HCT116 (cell line): ENCODE measurements at places on chromosomes 7 and 10.

- DNase-seq = no peak
Measured at GRCh38 chr10:5622186-5622960, 44.0 kb downstream of the ASB13 start.

DNA sequence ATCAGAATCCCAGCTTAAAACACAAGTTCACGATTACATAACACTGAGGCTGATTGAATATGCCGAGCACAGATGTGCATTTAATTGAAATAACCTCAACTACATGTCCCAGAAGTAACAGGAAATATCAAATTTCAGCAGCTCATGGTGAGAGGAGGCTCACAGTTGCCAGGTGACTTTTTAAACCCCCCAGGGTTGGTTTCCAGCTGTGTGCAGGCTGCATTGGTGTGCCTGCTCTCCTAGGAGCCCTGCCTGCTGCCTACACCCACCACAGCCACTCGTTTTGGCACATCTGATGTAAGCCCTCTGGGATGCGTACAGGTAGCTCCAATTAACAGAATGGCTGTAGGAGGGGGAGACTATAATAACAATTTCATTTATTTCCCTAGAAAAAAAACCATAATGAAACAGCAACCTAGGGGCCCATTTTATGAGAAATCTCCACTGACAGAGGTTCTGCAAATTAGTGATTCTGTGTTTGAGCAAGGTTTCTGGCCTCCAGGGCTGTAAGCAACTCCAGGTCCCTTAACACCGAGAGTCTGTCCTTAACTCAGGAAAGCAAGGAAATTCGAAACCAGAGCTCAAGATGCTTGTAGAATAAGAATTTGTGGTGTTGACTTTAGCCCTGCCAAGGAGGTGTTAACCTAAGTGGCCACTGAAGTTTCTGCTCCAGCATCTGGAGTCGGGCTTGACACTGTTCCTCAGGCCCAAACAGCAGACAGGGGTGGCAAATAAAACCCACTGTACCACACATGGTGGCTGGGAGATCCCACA is 161.9 kb downstream of the BMPER start:
- no peak for DNase-seq

DNA sequence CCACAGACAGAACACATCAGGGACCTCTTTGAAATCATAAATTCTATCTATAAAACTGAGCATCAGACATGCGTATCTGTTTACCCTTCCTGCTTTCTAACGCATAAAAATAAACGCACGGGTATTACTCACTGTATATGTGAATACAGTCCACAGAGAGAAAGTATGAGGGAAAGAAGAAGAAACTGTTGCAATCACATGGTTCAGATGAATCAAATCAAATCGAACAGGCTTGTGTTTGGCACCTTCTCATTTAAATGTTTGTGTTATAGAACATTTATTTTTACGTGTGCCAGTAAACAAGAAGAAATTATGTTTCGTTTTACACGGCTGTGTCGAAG is 322.0 kb downstream of the FRMD4A start:
- no peak for DNase-seq

GRCh38 chr10:35092851-35093250 is 2.7 kb upstream of the CUL2 start:
- no peak for DNase-seq

DNA sequence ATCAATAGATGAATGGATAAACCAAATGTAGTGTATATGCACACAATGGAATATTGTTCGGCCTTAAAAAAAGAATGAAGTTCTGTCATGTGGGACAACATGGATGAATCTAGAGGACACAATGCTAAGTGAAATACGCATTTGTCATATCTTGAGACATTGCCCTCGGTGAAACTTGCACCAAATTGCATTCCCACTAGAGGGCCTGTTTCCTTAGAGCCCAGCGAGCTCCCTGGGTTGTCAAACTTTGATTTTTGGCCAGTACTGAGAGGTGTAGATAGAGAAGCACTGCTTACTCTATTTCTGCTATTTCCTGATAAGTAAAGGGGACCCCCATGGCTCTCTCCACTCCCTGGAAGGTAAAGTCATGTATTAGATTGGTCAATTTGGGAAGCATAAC is 157.1 kb downstream of the GPAM start:
- peak; percentile 26 for DNase-seq

- no peak for DNase-seq
Measured at GRCh38 chr10:122117475-122117874, 128.5 kb downstream of the TACC2 start.

GRCh38 chr10:100025576-100025975 is 15.8 kb upstream of the DNMBP start:
- DNase-seq = no peak

- no peak for DNase-seq
Measured at GRCh38 chr7:106326594-106327537, 42.1 kb upstream of the NAMPT start.

GRCh38 chr7:28889290-28889689 is 68.8 kb downstream of the TRIL start:
- no peak for DNase-seq

GRCh38 chr7:92527300-92528187 is 776 bp downstream of the PEX1 start:
- DNase-seq = peak; percentile 37

- DNase-seq = no peak
Measured at GRCh38 chr10:128689667-128690066, 563.4 kb upstream of the MKI67 start.

DNA sequence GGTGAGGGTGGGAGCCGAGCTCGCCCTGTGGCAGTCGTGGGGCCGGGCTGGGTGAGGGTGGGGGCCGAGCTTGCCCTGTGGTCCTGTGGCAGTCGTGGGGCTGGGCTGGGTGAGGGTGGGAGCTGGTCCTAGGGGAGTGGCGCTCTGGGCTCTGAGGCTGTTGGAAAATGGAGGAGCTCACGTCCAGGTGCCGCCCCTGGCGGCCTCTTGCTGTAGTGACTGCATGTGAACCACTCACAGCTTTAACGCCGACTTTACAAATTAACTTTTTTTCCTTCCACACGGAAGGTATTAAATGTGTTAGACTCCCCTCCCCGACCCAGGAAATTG is 312.6 kb downstream of the WDR37 start:
- DNase-seq = peak; percentile 45

DNA sequence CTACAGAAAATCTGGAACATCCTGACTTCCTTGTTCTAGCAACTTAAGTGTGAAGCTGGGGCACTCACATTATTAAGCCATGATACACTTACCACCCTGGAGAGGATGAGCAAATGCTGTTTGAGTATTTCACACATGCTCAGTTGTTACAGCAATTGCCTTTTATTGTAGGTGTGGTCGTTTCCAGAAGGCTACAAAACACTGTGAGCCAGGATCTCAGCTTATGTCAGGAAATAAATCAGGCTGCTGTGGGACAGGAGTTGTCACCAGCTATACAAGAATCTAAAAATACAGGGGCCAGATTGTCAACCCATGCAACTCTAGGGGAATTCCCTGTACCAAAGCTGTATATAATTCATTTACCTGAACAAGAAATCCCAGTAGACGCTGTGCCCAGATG is 273.3 kb upstream of the SP4 start:
- no peak for DNase-seq

DNA sequence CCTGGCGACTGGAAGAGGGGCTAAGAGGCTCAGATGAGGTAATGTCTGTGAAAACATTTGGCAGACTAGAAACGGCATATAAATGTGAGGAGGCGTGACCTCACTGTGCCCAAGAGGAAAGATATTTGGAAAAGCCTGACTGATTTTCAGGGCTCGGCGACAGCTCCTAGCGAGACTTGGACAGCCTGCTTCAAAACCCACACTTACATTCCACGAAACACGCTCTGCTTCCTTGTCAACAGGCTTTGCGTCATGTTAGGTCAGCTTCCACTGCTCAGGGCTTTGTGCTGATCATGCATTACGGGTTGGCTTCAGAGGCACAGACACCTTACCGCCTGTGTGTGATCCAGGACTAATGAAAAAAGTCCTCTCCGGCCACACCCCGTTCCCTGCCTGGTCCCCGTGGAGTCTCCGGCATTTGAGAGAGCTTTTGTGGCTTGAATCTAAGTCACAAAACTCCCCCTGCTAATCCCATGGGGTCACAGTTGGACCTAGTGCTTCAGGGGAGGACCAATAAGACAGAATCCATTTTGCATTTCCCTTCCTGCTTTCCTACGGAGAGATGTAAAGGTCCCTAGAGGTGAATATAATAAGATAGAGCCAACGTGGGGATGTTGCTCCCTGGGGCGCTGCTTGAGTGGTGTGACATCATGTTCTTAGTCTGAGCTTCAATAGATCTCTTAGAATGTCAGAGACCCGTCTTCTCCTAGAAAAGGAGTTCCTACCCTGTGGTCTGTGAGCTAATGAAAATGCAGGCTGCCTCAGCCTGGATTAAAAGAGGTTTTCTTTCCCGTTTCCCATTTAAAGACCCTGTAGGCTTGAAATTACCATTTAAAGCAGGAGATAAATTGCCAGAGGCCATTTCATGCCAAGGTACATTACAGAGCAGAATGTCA is 25.5 kb downstream of the FGFBP3 start:
- no peak for DNase-seq

DNA sequence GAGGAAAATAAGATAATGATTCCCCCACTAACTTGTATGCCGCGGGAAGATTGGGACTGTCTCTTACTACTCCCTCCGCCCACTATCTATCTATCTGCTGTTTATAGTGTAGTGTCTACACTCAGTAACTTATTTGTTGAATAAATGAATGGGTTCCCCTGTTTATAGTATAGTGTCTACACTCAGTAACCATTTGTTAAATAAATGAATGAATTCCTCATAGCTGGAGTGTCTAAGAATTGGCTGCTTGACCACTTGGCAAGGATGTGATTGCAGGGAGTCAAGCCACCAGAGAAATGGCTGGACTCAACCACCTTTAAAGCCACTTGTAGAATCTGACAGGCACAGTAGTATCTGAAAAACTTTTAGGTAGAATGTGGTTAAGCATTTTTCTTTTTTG is 147.1 kb downstream of the TRIL start:
- no peak for DNase-seq

- no peak for DNase-seq
Measured at GRCh38 chr7:31439165-31439564, 74.7 kb upstream of the ITPRID1 start.

DNA sequence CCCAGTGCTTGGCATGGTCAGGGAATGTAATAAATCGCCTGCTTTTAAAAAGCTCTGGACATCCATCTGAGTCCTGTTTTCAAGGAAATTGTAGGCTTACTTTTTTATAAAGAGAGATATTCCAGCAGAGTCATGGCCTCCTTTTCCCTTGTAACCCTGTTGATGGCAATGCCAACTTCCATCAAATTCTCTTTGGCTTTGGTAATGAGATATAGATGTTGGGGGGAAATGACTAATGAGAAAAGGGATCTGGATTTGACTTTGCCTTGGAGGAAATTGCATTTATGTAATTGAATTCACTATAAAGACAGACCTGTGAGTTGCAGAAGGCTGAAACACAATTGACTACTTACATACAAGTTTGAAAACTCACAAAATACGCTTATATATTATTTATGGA is 347.5 kb downstream of the GPR158 start:
- no peak for DNase-seq

GRCh38 chr10:119005362-119006043 is 24.0 kb upstream of the NANOS1 start:
- no peak for DNase-seq

DNA sequence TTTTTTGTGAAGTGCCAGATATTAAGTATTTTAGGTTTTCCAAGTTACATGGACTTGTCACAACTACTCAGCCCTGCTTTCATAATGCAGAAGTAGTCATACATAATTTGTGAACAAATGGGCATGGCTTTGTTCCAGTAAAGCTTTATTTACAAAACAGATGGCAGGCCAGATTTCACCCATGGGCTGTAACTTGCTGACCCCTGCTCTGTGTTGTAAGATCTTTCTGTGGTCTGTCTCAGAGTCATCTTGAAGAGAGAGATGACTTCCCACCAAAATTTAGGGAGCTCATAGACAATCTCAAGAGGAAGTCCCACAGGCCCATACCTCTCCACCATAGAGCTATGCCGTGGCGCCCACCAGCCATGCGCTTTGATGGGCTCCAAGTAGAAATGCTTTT is 616.1 kb downstream of the LRMDA start:
- DNase-seq = no peak

- no peak for DNase-seq
Measured at GRCh38 chr7:116583653-116584052, 58.8 kb downstream of the CAV1 start.

- DNase-seq = no peak
Measured at GRCh38 chr10:14385596-14386593, 55.2 kb upstream of the FRMD4A start.

DNA sequence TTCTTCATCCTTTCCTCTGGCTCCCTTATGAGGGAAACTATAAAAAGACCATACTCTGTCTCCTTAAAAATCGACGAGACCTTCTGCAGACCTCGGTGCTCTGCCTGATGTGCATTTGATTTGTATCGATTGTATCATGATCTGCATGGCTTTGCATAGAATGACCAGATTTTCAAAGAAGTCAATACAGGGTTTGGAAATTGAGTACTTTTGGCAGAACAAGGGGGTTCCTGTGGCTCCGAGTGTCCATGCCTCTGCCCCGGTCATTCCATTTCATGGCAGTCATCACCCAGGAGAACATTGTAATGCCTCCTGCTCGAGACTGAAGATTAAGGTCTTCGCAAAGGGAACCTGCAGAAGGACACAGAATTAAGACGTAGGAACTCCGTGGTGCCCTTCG is 685 bp downstream of the CASP2 start:
- no peak for DNase-seq

GRCh38 chr7:117143580-117143979 is 179.3 kb downstream of the WNT2 start:
- DNase-seq = no peak

DNA sequence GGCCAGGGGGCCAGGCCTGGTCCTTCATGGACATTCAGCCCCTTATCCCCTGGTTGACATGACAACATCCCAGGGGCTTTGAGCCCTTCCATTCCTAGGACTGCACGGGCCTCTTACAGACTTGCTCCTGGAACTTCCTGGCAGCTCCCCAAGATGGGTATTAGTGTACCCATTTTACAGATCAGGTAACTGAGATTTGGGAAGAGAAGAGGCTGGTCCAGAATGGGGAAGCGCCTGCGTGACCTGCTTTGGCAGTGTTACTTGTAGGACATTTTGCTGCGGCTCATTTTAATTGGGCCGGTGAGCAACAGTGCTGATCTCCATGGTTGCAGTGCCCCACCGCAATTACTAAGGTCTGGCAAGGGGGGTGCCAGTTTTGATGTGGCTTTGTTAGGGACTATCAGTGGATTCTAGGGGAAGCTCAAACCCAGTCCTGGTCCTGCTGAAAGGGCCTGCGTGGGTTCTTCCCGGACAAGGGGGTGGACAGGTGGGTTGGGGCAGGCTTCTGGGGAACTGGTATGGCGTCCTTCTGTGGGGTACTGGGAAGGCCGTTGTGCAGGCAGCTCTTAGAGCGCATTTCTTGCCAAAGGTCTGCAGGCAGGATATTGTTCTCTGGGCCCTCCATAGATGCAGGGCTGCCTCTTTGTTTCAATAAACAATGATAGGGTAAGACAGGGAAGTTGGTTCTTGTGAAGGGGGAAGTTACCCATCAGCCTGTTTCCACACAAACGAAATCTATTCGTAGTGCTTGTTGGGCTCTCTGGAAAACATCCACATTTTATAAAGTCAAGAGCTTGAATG is 137.6 kb downstream of the RGS10 start:
- no peak for DNase-seq

DNA sequence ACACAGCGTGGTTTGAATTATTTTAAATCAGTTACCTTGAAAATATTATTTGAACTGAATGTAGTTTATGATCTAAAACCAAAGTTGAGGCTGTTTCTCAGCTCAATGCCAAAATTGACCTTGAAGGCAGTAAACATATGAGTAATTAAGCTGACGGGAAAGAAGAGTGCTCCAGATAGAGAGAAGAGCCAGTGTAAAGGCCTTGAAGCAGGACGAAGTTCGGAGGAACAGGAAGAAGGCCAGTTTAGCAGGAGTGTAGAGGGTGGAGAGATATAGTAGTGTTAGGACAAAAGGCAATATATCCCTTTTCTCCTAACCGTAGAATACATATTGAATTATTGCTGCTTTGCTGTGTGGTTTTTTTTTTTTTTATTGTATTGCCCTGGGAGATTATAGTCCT is 63.2 kb downstream of the CYP51A1 start:
- no peak for DNase-seq
